Suppressor macrophage treated with lipopolysaccharide for 4 hours (primary cell): ENCODE measurements at places on chromosomes 11 and 22.

DNA sequence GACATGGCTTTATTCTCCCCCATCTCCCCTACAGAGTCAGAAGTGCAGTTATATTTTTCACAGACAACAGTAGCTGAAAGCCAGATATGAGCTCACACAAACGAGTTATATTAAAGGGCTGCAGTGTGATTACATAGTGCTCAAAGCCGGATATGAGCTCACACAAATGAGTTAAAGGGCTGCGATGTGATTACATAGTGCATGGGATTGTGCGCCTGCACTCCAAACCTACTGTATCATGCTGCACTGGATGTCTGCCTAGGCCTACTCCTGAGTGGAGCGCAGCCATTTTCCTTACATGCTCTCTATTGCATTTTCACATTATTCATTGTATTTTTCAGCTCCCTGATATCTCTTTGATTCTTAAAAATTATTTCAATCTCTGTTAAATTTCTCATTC is 414.6 kb upstream of the LARGE1 start:
- DNase-seq: no peak

DNA sequence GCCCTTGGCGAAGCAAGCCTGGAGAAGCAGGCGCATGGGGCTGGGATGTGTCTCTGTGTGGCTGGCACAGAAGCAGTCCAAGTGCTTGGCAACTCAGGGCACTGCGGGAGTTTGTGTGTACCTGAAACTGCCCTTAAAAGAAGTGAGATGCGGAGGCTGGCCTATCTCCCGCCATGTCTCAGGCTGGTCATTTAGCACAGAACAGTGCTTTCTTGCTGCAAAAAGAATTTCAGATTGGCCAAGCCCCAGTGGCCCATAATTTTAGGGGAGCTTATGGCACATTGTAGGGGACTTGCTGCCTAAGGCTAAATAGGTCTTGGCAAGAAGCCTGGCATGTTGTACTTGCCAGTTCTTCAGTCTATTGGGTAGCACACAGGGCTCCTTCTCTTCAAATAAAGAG is 16.4 kb downstream of the EHF start:
- DNase-seq: no peak

DNA sequence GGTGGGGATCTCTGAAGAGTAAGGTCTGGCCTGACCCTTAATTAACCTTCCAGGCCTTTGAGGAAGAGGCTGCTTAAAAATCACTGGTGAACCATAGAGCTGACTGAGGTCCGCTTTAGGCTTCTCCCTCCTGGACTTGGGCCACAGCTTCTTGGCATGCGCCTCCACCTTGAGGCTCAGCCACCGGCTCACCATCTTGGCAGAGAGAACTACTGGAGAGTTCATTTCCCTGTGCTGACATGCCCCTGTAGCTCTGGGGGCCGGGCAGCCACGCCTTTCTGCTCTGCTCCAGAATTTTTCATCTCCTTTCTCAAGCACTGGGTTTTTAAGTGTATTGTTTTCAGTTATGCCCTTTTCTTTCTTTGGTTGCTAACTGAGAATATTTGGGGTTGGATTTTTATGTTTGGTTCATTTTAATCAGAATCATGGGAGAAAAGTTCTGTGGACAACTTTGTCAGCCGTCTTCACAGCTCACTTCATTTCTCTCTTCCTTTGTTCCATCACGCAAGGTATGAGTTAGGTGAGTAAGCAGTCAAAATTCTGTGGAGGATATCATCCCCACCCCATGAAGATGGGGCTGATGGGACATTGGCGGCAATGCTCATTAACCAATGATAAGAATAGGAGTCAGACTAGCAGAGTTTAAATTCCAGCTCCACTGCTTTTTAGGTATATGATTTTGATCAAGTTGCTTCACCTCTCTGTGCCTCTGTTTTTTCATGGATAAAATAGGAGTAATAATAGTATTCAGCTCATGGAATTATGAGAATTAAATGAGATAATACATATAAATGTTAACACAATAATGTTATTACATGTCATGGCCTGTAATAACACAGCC is 103.9 kb downstream of the DBX1 start:
- DNase-seq: no peak

DNA sequence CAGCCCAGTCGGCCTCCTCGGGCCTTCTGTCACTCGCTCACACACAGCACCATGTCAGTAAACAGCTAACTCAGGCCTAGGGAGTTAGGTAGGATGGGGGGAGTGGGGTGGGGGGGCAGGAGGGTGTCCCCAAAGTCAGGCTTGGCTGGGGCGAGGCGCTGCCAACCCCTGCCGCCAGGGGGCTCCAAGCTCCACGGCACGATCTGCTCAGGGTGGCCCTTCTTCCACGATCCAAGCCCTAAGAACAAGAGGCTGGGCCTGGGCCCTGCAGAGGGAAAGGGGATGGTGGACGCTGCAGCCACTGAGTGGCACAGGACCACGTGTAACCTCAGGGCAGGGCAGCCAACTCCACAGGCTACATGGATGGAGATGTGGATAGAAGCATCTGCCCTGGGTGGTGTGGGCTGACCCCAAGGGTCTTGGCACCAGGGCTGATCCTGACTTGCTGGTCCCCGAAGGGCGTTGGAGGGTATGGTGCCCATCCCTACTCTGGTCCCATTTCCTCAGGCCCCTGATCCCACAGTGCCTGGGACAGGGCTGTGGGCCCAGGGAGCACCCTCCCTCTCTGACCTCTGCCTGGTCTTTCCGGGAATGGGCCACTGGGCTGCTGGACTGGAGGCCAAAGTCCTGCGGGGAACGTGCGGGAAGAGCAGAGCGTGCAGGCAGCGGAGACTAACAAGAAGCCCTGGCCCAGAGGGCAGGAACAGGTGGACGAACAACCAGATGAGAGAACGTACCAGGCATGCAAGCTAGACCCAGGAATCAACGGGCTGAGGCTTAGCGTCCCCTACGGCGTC is 29.1 kb upstream of the TXNRD2 start:
- DNase-seq: peak; percentile 66

DNA sequence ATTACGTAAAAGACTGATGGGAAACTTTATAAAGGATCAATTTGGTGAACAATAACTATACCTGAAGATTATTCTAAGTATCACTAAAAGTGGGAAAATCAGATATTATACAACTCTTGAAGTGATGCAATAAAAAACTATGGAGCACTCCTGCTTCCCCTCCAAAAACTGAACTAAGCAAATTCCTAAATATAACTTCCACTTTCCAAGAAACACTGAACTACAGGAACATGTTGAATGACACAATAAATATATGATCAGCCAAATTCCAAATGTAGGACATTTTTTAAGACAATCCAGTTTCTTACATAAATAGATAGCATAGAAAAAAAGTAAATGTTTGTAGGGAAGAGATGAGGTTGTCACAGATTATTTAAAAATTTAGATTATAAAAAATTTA is 102.1 kb upstream of the APOA1 start:
- no peak for DNase-seq

GRCh38 chr22:42686756-42687491 is 33.7 kb downstream of the A4GALT start:
- no peak for DNase-seq
